ENCODE measurements at places on chromosomes 3 and 15. TPM values are rescaled to one million over a fixed set of nuclear protein-coding genes. Genes with fewer than 3 reads are reported as not detected.

Gene ISG20
- total RNA-seq, result 2.9 TPM

Gene THRB
- total RNA-seq, result 6.9 TPM

Gene ITIH4
- total RNA-seq, result 86.7 TPM

Gene COL6A6
- not detected for total RNA-seq

Gene CPNE4
- not detected for total RNA-seq

Gene SCN5A
- total RNA-seq, result not detected

Gene TRAK1
- total RNA-seq, result 17.1 TPM

Gene RTP3
- not detected for total RNA-seq

Gene LTK
- not detected for total RNA-seq

Gene HDC
- total RNA-seq, result not detected

Gene AGTR1
- 4.4 TPM for total RNA-seq

Gene CCDC50
- 89.3 TPM for total RNA-seq

Gene PRTG
- 1.0 TPM for total RNA-seq

DNA sequence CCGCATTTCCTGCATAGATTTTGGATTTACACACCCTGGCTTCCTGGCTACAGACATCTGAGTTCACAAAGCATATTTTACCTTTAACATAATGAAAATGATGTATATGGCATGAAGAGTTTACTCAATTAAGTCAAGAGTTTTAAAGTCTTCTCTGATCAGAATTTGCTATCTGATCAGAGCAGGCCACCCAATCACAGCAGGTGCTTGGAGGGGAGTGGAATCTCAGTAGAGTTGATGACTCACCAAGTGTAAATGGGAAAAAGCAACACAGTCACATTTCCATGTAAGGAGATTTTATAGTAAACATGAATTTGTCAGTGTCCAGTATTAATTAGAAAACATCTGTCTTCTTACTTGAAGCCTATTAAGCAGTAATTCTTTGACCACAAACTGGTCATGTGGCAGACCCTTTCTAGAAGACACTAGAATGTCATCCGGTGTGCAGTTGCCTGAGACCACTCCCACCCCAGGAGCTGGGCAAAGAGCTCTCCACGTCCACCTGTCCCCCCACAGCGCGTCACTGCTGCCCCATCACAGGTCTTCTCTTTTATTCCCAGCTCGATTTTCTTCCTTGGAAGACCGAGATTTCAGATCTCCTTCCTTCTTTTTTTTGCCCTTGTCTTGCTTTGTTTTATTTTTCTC, 10.8 kb downstream of the MESD start:
- no peaks in the 10 kb centered on the region for H3K27me3 ChIP-seq
- peaks cover 10% of the 10 kb centered on the region for H3K4me1 ChIP-seq
- H3K27ac ChIP-seq, result peak overlapping the region; percentile 44
- no peak overlapping the region for H3K4me3 ChIP-seq
- peak; percentile 34 for DNase-seq

GRCh38 chr3:122562923-122563716, 980 bp downstream of the PARP9 start:
- no peak for DNase-seq
- no peaks in the 10 kb centered on the region for H3K27me3 ChIP-seq
- H3K4me1 ChIP-seq, result peaks cover 38% of the 10 kb centered on the region
- H3K27ac ChIP-seq, result peak overlapping the region; percentile 87
- H3K36me3 ChIP-seq, result no peaks in the 10 kb centered on the region

DNA sequence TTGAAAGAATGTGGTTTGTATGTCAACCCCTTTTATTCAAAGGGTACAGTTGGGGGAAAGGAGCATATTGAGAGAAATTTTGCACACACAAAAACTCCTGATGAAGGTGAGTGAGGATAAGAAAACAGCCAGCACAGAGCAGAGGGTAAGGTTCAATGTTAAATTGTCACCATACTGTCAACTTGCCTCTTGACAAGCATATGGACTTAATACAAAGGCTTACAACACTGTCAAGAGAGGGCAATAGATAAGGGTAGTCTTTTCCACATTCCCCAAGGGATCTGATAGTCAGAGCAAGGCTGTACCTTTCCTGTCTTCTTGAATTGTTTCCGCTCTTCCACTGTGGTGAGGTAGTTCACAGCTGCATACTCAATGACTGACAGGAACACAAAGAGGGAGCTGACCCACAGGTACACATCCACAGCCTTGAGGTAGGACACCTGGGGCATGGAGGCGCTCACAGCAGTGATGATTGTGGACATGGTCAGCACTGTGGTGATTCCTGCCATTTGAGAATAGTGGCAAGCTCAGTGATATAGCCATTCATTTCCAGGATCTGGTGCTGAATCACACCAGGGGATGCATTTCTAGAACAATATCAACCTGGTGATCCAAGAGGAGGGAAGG, 20.4 kb upstream of the RIOX2 start:
- no peak overlapping the region for H3K4me3 ChIP-seq
- H3K36me3 ChIP-seq, result no peaks in the 10 kb centered on the region
- peaks cover 12% of the 10 kb centered on the region for H3K4me1 ChIP-seq
- H3K27me3 ChIP-seq, result no peaks in the 10 kb centered on the region

- no peak overlapping the region for H3K27ac ChIP-seq
- no peaks in the 10 kb centered on the region for H3K36me3 ChIP-seq
- H3K27me3 ChIP-seq, result no peaks in the 10 kb centered on the region
- no peak for DNase-seq
Measured at GRCh38 chr15:49712846-49713450, 92.1 kb downstream of the DTWD1 start.

GRCh38 chr3:126216416-126216815, 36.0 kb upstream of the ALDH1L1 start:
- no peaks in the 10 kb centered on the region for H3K27me3 ChIP-seq
- H3K4me1 ChIP-seq, result peaks cover 11% of the 10 kb centered on the region
- no peak overlapping the region for H3K27ac ChIP-seq
- no peaks in the 10 kb centered on the region for H3K36me3 ChIP-seq

DNA sequence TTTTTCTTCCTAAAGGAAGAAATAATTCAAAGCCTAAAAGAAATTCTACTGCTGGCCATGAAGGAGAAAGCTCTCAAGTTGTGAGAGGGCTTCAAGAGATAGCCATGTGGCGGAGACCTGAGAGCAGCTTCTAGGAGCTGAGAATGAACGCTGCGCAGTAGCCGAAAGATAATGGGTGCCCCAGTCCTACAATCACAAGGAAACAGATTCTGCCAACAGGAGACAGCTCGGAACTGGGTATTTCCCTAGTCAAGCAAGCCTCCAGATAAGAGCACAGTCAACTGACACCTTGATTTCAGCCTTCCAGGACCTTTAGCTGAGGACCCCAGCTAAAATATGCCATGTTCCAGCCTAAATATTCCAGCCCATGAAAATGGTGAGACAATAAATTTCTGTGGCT, 824.1 kb downstream of the FHIT start:
- H3K36me3 ChIP-seq, result no peaks in the 10 kb centered on the region
- H3K27me3 ChIP-seq, result no peaks in the 10 kb centered on the region
- H3K4me1 ChIP-seq, result peaks cover 5% of the 10 kb centered on the region

GRCh38 chr3:44478606-44479094, 1.2 kb upstream of the ZNF445 start:
- H3K27me3 ChIP-seq, result no peaks in the 10 kb centered on the region
- H3K36me3 ChIP-seq, result no peaks in the 10 kb centered on the region
- no peak overlapping the region for H3K27ac ChIP-seq
- H3K4me1 ChIP-seq, result peaks cover 16% of the 10 kb centered on the region
- H3K4me3 ChIP-seq, result no peak overlapping the region
- DNase-seq, result no peak

DNA sequence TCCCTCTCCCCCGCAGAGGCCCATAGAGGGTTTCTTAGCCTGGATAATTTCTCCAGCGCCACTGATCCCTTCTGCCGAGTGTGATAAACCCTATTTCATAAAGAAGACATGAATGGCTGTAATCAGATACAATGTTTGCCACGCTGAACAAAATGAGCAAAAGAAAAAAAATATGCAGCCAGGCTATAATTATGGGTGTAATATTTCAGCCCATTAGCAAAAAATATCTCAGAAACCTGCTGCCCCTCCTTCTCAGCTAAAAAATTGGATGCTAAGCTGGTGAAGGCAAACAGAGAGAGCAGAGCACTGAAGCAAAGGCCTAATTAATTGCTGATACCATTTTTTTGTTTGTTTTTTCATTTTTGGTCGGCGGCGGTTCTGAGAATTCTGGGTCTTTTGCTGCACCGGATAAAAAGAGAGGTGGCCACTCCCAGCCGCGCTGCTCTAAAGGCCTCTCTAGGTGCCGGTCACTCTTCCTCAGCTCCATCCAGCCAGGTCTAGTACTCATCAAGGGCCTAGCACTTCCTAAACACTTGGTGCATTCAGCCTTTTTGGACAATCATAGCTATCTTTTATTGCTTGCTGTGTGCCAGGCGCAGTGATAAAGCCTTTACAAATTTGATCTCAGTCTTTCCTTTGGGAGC, 128.7 kb upstream of the TLE3 start:
- no peaks in the 10 kb centered on the region for H3K4me1 ChIP-seq
- no peak overlapping the region for H3K4me3 ChIP-seq
- no peak overlapping the region for H3K27ac ChIP-seq
- no peak for DNase-seq

GRCh38 chr3:47802734-47803479, at the start of gene DHX30:
TSS of gene DHX30 (plus strand) at chr3:47803138. CDS start at chr3:47810684, 7,546 bp downstream.
- peak within 1 kb of the TSS; percentile 80 for H3K4me3 ChIP-seq
- peaks cover 15% of the 10 kb centered on the region for H3K4me1 ChIP-seq
- no peaks in the 10 kb centered on the region for H3K36me3 ChIP-seq
- H3K27ac ChIP-seq, result peak within 1 kb of the TSS; percentile 96
- peak; percentile 86 for DNase-seq

GRCh38 chr3:179832333-179832854, 179.6 kb downstream of the USP13 start:
- H3K27me3 ChIP-seq, result no peaks in the 10 kb centered on the region
- no peak for DNase-seq
- peaks cover 20% of the 10 kb centered on the region for H3K4me1 ChIP-seq
- no peak overlapping the region for H3K4me3 ChIP-seq
- no peaks in the 10 kb centered on the region for H3K36me3 ChIP-seq
- no peak overlapping the region for H3K27ac ChIP-seq
